AG09309 (cell line): ENCODE measurements at places on chromosomes 3 and 15.
A peak's percentile ranks its signal among the peaks of the same experiment; 100 is the strongest.

DNA sequence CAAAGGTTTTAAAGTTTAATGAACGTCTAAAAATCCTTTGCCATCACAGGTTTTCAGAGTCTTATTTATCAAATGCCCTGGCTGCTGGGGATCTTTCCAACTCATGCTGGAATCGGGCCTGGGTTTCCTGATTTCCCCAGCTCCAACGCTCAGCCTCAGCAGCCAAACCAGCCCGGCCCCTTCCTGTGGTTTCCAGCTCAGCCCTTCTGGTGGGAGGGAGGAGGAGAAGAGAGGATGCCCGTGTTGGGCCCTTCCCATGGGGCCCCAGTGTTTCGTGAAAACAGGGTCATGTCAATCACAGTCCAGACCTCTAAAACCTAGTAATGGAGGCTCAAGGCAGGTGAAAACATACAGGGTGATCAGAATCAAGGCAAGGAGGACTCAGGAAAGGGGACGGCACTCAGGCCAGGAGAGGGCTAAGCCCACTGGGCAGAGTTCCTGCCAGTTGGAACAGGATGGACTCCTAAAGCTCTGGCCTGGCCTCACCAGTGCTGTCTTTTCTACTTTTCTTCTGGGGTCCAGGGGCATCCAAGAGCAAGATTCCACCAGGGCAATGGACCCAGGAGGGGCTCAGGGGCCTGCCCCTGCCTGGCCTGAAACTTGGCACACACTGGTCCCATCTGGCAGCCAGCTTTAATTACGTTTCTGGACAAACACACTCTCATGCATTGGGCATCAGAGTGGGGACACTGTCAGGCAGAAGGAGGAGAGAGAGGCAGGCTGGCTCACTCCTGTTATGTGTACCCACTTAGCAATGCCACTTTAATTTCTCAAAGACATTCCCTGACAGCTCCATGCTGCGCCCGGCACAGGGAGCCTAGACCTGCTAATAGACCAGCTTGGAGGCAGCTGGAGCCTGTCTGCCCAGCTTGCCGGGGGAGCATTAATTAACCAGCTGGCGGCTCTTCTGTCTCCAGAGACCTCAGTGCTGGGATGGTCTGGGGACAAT is 194.6 kb downstream of the FAM43A start:
- DNase-seq: peak; percentile 23

DNA sequence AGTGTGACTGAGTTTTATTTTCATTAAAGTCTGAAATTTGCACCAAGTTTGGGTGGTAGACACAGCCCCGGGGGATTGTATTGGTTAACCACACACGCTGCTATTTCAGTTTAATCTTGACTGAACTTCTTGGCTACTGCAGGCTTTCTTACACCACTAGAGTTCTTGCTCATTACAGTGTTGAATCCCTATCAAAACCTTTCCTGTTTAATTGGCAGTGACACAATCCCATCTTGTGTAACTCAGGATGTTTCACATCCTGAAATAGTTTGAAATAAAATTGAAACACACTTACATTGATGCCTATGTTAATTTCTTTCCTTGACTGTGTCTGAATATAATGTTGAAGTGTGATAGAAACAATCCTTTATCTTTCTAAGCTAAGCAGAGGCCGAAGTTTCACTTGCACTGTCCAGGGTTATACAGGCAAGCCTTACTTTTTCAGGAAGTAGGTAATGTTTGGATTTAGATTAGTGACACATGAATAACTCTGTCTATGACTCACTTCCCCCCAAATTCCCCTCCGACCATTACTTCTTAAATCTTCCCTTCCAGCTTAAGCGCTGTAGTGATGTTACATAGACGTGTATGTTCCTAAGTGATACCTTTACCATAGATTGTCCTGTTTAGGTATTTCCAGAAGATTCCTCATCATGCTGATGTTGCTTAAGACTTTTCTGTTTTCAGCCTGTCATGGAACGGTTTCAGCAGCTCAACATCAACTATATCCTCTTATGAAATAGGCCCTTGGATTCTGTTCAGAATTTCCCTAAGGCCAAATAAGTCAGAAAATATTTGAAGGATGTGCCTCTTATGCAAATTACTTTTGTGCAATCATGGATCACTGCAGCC is 16.8 kb downstream of the ATG7 start:
- DNase-seq: peak; percentile 87

- no peak for DNase-seq
Measured at GRCh38 chr3:99633887-99634558, 4.4 kb upstream of the COL8A1 start.

DNA sequence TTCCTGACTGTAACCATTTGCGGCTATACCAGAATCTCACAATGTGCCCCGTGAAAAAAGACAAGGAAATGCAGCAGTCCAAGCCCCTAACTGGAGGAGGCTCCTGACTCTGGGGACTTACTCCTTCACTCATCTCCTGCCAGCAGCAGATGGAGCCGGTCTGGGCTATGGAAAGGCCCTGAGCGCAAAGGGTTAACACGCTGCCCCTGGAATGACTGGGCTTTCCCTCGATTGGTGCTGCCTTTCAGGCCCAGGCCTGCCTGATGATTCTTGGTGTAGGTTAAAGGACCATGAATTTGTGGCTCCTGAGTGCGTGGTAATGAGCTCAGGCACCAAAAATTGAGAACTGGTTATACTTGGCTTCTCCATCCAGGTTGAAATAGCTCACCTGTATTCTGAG is 42.3 kb upstream of the GALNT15 start:
- DNase-seq: no peak
